Vein endothelial cell (primary cell): ENCODE measurements at places on chromosomes 2 and 18. TPM values are rescaled to one million over a fixed set of nuclear protein-coding genes. Genes with fewer than 3 reads are reported as not detected.

Gene RGPD3
- 0.33 and 0.38 TPM in 2 replicates for total RNA-seq

Gene DSG1
- total RNA-seq = not detected in 2 replicates

Gene TRABD2A
- total RNA-seq = 1.1 and 2.0 TPM in 2 replicates

Gene MC4R
- not detected in 2 replicates for total RNA-seq

Gene CLEC4F
- not detected in 2 replicates for total RNA-seq
